ENCODE measurements at places on chromosomes 16 and 17.
A peak's percentile ranks its signal among the peaks of the same experiment; 100 is the strongest.

GRCh38 chr16:75317532-75317931 lies 66.1 kb upstream of the BCAR1 start:
- no peak for DNase-seq

DNA sequence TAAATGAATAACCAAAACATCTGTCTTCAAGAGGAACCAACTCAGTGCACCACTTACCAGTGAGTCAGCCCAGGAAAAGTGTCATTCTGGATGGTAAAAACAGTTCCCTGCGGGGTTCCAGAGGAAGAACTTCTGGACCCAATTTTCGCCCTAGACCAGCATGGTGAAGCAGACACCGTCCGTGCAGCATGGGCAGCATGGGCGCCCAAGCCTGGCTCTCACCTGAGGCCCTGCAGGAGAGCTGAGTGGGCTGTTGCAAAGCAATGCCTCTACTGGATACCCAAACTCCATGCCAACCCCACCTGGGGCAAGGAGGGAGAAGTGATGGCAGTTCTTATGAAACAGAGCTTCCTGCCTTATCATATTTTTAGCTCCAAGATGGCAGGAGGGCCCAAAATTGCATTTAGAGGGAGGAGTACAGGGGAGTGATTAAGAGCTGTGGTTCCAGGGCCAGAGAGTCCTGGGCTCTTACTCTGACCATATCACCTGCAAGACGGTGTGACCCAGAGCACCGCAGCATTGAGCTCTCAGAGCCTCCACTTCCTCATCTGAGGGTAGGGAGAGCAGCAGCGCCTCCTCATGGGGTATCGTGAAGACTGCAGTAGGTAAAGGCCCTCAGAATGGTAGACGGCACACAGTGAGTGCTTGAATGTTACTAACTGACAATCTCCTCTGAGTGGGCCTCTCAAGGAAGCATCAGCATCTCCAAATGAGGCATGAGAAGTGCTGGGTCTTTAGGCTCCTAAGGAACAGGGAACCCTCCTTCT lies 16.6 kb upstream of the INPP5K start:
- DNase-seq, result no peak

DNA sequence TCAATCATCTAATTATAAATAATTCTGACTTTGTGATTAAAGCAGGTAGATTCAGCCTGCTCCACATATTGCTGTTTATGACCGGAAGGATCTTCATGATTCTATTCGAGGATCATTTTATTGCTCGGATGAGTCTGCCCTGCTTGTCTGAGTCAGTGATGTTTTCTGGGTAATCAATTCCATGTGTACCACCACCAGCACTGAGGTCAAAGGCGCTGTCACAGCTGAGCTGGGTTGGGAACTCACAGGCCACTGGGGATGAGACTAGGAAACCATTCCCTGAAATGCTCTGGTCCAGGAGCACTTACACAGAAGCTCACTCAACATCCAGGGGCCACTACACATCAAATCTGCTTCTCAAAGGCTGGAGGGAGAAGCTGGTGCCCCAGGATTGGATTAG lies 30.4 kb upstream of the ERN1 start:
- DNase-seq, result no peak

- peak; percentile 17 for DNase-seq
These were observed 45.8 kb downstream of the WNT3 start for GRCh38 chr17:46772475-46773220.

DNA sequence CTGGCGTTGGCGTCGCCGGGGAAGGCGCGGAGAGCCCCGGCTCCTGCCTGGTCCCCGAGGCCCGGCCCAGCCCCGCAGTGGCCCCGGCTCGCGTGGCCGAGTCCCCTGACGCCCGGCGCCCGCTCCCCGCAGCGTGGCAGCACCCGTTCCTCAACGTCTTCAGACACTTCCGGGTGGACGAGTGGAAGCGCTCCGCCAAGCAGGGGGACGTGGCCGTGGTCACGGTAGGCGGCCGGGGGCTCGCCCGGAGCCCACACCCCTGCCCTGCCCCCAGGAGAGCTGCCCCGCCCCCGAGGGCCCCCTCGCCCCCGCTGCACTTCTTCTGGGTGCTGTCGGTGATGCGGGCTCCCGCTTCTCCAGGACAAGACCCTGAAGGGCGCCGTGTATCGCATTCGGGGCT lies 466 bp downstream of the WDR90 start:
- DNase-seq, result no peak

GRCh38 chr16:88391144-88391850 lies 8.5 kb downstream of the ZNF469 start:
- no peak for DNase-seq

- no peak for DNase-seq
These were observed 1.7 kb downstream of the RHOT2 start for GRCh38 chr16:669666-670065.

DNA sequence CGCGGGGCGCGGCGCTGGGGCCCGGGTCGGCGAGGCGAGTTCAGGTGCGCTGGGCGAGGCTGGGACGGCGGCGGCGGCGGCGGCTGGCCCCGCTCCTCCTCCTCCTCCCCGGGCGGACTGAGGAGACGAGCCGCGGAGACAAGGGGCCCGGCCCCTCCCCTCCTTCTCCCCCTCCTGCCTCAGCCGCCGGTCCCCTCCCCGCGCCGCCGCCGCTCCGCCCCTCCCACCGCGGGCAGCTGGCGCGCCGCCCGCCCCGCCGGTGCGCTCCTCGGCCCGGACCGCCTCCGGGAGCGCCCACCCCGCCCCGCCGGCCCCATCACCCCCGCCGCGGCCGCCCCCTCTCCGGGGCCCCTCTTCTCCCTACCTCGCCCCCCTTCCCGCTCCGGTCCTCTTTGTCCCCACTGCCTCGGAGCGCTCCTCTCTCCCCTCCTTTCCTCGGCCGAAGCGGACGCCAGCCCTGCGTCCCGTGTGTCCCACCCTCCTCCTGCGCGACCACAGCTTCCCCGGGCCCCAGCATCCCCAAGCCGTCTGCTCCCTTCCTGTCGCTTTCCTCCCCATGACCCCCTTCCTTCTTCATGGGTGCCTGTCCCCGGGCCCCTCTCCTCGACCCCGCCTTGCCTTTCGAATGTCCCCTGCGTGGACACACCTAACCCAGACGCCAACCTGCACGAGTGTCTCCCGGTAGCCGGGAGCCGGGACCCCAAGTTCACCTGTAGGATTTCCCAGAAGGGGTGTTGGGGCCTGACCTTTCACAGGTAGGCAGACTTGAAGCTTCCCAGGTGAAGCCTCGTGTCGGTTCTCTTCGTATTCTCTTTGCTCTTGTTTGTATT lies at the start of gene TOX3:
TOX3 (minus strand) TSS at position 140 of the 830 bp plus-strand sequence. CDS start 420 bp downstream, outside the sequence.
- DNase-seq, result peak; percentile 64

- no peak for DNase-seq
These were observed 305.1 kb upstream of the GOT2 start for GRCh38 chr16:59039066-59039720.

DNA sequence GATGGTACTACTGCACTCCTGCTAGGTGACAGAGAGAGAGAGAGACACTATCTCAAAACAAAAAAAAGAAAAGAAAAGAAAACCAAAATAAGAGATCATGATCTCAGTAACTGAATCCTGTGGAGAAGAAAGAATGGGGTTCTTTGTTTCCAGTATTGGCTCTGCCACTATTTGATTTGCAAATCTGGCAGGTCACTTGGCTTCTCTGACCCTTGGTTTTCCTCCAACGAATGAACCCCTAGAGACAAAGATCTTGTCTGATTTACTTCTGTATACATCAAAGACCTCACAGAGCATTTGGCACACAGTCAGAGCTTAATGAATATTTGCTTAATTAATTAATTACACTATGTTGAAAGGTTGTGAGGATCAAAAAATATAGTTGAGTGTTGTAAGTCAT lies 47.9 kb upstream of the NLK start:
- no peak for DNase-seq

- DNase-seq, result no peak
These were observed 37.8 kb downstream of the PTRH2 start for GRCh38 chr17:59669411-59669810.
